ENCODE measurements at places on chromosomes 5 and 9. TPM values are rescaled to one million over a fixed set of nuclear protein-coding genes. Genes with fewer than 3 reads are reported as not detected.
A peak's percentile ranks its signal among the peaks of the same experiment; 100 is the strongest.

Gene CCNH
- polyA plus RNA-seq = 52.0 TPM

GRCh38 chr5:136399527-136399926, 34.2 kb upstream of the TRPC7 start:
- DNase-seq = no peak

Gene IL13
- not detected for polyA plus RNA-seq

Gene NTNG2
- 0.23 TPM for polyA plus RNA-seq

- no peak for DNase-seq
Measured at GRCh38 chr5:143054480-143054941, 284.3 kb downstream of the ARHGAP26 start.

GRCh38 chr5:162209005-162209605, 141.5 kb downstream of the GABRG2 start:
- DNase-seq = peak; percentile 27

Gene TIFAB
- 0.18 TPM for polyA plus RNA-seq

DNA sequence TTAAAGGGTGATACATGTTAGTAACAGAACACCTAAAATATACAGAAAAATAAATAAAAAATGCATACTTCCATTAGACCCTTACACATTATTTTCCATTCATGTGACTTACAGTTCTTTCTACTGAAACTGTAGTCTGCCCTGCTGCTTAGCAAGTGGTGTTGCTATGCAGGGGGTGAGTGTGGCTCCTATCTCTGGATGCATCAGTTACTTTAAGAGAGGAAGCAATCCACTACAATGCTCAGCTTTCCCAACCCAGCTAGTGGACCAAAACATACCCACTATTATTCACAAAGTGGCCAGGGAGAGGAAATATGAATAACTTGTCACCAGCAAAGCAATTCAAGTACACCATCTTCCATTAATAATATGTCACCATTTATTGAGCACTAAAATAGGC, 121.8 kb downstream of the DOCK2 start:
- no peak for DNase-seq

Gene SLC6A3
- 0.41 TPM for polyA plus RNA-seq

GRCh38 chr9:72627147-72627546, 105.7 kb downstream of the TMC1 start:
- DNase-seq = no peak

Gene SPINK4
- polyA plus RNA-seq = not detected

- DNase-seq = no peak
Measured at GRCh38 chr9:103988821-103989220, 105.3 kb upstream of the SMC2 start.

Gene DDX41
- 93.0 TPM for polyA plus RNA-seq

- no peak for DNase-seq
Measured at GRCh38 chr5:34598177-34598794, 57.8 kb upstream of the RAI14 start.

GRCh38 chr9:130254747-130255630, 10.6 kb upstream of the HMCN2 start:
- no peak for DNase-seq

GRCh38 chr9:114500697-114501292, 4.5 kb downstream of the WHRN start:
- DNase-seq = no peak

Gene PDCD1LG2
- 0.13 TPM for polyA plus RNA-seq

DNA sequence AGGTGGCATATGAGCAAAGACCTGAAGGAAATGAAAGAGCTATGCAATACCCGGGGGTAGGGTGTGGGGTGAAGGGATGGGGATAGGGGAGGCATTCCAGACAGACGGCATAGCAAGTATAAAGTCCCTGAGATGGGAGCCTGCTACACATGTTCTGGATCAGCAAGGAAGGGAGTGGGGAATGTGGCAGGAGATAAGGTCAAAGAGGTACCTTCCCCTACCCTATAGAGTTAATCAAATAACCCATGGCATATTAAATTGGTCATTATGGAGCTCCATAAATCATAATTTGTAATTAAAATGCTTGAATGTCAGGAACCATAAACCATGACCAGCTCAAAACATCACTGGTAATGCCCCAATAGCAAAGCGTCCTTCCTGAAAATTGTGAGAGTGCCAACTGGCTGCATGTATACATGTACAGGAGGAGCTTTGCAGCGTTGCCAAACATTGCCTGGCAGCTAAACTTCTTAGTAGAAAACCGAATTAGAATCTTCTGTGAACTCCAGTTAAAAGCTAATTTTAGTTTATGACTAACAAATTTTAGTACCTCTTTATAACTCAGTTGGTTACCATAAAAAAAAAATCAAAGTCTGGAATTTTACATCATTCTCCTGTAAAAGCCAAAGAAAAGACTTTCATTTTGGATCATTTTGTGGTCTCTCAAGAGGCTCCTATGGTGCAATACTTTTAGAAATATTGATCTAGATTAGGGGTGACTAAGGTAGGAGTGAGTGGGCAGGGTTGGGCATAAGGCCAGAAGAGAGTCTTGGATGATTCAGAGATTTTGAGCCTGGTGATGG, 4.7 kb downstream of the DNAI1 start:
- DNase-seq = no peak

DNA sequence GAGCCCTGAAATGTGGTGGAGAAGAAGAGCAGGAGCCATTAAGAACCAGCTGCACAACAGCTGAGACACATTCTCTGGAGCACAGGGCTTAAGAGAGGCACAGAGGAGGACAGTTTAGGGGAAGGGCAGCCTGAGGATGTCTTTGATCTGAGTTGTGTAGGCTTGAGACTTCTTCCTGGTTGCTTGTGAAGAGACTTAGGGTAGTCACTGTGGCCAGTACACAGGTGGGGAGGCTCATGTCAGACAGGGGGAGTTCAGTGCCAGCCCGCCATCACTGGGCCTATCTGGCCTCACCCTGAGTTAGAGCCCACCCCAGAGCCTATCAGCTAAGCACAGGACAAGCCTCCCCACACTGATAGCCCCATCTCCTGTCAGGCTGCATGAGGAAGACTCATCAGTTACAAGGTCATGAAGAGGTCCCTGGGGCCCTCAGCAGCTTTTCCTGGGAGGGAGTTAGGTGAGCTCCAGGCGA, 19.8 kb downstream of the SLC22A4 start:
- no peak for DNase-seq

- peak; percentile 61 for DNase-seq
Measured at GRCh38 chr9:125407974-125408900, 146.6 kb downstream of the GAPVD1 start.

DNA sequence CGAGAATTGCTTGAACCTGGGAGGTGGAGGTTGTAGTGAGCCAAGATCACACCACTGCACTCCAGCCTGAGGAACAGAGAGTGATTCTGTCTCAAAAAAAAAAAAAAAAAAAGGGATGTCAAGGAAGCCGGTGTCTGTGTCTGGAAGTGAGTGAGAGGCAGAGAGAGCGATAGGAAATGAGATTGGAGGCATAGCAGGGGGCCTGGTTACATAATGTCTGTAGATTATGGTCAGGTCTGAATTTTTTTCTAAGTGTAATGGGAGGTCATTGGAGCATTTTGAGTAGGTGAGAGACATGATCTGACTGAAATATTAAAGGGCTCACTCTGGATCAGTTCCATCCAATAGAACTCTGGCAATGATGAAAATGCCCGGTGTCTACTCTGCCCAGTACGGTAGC, 40.4 kb upstream of the CTNNA1 start:
- DNase-seq = no peak

DNA sequence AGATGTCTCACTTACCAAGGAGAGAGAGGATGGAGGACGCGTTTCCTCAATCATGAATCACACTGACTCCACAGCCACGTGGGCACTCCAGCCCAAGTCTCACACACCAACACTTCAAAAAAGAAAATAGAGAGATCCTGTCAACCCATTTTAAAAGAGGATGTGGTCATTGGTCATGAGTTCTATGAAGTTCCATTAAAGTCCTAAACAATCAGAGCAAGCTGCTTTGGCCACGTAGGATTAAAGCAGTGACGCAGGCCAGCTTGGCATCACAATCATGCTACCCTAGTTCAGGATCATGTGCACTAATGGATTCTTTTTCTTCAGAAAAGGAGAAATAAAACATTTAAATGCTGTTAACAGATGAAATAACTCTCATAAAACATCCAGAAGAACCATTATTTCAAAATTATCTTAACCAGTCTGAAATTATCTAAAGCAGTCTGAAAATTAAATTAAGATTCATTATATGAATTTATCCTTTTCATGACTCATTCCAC, 108.1 kb downstream of the SEMA5A start:
- no peak for DNase-seq

Gene VAV2
- polyA plus RNA-seq = 34.8 TPM

DNA sequence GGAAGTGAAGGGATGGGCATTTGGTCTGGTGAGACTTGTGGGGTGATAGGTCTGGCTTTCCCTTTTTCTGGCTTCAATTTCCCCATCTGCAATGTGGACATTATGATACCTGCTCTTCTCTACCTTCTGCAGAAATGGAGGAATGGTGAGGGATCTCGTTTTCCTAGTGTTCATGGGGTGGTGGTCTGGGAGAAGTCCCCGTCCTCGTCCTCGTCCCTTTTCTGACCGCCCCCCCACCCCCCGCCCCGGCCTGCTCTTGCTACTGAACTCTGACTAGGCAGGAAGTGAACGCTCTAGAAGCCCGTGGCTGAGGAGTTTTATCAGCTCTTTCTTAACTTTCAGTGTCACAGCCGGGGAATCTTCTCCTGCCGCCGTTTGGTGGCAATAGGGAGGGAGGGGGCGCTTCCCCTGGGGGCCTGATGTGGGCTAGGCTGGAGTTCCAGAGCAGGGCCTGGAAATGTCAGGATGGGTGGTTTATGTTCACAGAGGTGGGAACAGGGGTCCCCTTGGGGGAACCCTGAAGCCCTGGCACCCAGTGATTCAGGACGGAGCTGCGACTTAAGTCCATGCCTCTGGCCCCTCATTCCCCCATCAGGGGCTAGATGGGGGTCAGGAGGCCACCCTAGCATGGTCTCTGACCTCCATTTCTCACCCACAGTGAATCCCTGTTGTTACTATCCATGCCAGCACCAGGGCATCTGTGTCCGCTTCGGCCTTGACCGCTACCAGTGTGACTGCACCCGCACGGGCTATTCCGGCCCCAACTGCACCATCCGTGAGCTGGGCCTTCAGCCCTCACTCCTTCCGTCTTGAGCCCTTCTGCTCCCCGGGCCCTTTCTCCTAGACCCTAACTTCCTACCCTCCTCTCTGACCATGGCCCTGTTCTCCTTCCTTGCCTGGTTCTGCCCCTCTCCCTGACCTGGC, 6.7 kb downstream of the PTGS1 start:
- no peak for DNase-seq

- DNase-seq = no peak
Measured at GRCh38 chr9:90556897-90557675, 85.5 kb downstream of the DIRAS2 start.

Gene QSOX2
- polyA plus RNA-seq = 14.2 TPM

Gene CD274
- 0.90 TPM for polyA plus RNA-seq

Gene ZBED3
- polyA plus RNA-seq = 31.6 TPM

- DNase-seq = no peak
Measured at GRCh38 chr5:69364850-69365249, 4.5 kb downstream of the AK6 start.

Gene CDH9
- 8.1 TPM for polyA plus RNA-seq

Gene LIFR
- polyA plus RNA-seq = 77.9 TPM

GRCh38 chr5:16855898-16856297, 80.2 kb downstream of the MYO10 start:
- DNase-seq = no peak

GRCh38 chr9:88835038-88835466, 156.2 kb upstream of the S1PR3 start:
- DNase-seq = no peak

GRCh38 chr5:150288791-150289190, 782 bp downstream of the CAMK2A start:
- no peak for DNase-seq

DNA sequence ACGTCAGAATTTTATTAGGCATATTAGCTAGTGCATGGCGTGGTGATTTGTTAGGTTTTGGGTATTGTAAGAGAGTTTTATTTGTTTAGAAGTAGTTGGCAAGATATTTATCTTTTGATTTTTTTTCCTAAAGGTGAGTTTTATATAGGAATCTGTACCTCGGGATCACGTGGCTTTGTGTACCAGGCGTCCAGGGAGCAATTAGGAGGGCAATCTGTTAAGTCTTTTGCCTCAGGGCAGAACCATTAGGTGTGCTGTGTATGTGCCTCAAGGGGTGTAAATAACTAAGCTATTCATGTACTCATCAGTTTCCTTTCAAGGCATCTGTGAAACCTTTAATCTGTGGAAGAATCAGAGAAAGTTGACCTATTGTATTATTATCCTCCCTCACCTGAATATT, 39.4 kb downstream of the ZSWIM6 start:
- no peak for DNase-seq

Gene F2RL2
- 0.44 TPM for polyA plus RNA-seq

- no peak for DNase-seq
Measured at GRCh38 chr5:54388811-54389210, 66.7 kb upstream of the HSPB3 start.

- no peak for DNase-seq
Measured at GRCh38 chr5:61084658-61085057, 77.6 kb downstream of the SMIM15 start.

Gene SLC46A2
- 0.08 TPM for polyA plus RNA-seq

GRCh38 chr9:98362624-98363252, 107.3 kb upstream of the TBC1D2 start:
- no peak for DNase-seq

DNA sequence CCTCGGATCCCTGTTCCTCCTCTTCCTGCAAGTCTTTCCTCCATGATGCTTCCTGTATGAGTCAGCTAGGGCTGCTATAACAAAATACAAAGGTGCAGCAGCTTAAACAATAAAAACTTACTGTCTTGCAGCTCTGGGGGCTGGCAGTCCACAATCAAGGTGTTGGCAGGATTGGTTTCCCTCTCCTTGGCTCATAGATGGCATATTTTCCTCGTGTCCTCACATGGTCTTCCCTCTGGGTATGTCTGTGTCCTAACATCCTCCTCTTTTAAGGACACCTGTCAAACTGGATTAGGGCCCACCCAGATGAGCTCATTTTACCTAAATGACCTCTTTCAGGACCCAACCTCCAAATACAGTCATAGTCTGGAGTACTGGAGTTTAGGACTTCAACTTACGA, 117.5 kb downstream of the MED10 start:
- DNase-seq = no peak

DNA sequence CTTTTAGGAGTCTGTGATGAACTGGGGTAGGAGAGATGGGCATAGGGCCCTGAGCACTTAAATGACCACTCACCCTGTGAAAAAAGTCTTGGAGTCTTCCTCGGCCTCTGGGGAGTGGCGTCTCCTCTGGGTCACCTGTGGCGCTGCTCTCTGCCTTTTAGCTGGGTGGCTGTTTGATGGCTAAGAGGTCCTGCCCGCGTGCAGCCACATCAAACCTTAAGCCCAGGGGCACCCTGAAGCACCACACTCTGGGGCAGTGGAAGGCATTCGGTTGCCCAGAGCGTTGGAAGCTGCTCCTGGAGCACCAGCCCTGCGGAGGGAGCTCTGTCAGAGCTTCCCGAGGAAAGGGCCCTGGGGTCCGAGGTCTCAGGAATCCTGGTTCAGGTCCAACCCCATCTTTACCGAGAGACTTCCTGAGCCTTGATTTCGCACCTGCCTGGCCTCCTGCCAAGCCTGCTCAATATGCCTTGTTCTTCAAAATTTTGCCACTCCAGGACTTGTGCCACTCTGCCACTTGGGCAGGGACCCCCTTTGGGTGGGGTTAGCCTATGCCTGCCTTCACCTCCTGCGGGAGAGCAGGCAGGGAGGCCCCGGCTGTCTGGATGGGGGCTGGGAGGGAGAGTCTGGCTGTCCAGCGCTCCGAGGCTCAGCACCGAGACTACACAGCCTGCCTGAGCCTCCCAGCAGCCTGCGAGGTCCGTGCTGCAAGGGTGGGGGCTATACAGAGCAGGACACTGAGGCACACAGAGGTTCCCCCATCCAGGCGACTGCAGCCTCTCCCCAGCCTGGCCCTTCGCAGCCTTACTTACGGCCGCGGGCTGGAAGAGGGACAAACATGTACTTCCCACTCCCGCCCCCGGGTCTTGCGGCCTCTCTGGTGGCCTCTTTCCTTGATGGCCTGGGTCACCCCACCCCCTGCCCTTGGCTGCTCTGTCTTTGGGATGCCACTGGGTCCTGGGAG, 63.4 kb upstream of the RNU6ATAC start:
- DNase-seq = no peak

Gene SLC6A18
- 4.7 TPM for polyA plus RNA-seq

Data from right renal cortex interstitium (tissue), 3 donors.